Endothelial cell (in vitro differentiated cells): ENCODE measurements at places on chromosomes 16 and 17. TPM values are rescaled to one million over a fixed set of nuclear protein-coding genes. Genes with fewer than 3 reads are reported as not detected.

GRCh38 chr17:32259586-32259985 lies 6.0 kb upstream of the RHBDL3 start:
- H3K27ac ChIP-seq = no peak overlapping the region
- peaks cover 9% of the 10 kb centered on the region for H3K4me1 ChIP-seq

DNA sequence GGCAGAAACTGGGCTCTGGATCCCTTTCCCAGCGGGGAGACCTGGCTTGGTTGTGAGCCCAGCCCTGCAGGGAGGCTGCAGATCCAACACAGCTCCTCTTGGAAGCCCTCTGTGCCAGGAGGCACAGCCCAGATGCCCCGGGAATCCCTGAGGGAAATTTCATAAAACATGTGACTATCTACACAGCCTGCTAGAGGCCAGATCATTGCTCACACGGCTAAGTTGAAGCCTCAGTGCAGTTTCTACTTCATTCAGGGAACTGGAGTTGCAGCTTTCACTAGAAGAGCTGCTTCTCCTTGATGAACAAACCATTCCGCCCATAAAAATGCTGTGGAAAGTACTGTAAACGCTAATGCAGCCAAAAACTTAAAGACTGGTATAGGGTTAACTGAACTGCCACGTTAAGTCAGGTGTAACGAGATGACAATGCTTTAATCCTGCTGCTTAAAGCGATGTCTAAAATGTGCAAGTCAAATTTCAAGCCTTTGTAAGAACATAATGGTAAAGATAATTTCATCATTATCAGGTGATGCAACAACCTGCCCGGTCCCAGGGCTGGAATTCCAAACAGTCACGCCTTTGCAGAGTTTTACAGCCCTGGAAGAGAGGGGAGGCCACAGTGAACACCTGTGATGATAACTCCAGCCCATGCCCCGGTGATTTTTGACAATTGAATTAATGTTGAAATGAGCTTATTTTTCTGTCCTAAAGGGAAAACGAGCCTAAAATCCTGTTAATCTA lies 172.5 kb downstream of the ZFHX3 start:
- H3K36me3 ChIP-seq = peaks cover 17% of the 10 kb centered on the region
- H3K27me3 ChIP-seq = peaks cover 2% of the 10 kb centered on the region
- peaks cover 11% of the 10 kb centered on the region for H3K4me1 ChIP-seq
- no peak for DNase-seq
- no peak overlapping the region for H3K4me3 ChIP-seq
- no peak overlapping the region for H3K27ac ChIP-seq

DNA sequence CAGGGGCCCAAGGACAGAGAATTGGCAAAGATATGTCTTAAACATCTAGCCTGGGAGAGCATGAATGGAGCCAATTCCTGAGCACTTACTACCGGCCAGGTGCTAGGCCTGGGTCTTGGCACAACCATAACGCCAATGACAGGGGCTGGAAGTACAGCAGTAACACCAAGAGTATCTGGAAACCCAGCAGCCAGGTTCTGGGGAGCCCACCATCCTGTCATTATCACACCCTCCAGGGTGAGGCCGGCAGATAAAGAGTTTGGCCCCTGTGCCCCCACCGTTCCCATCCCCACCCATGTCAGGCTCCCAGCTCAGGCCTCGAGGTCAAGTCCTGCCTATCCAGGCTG lies 508 bp upstream of the TMC8 start:
- peak overlapping the region; percentile 48 for H3K27ac ChIP-seq
- H3K4me3 ChIP-seq = no peak overlapping the region
- H3K36me3 ChIP-seq = peaks cover 9% of the 10 kb centered on the region
- no peak for DNase-seq
- peaks cover 6% of the 10 kb centered on the region for H3K27me3 ChIP-seq

DNA sequence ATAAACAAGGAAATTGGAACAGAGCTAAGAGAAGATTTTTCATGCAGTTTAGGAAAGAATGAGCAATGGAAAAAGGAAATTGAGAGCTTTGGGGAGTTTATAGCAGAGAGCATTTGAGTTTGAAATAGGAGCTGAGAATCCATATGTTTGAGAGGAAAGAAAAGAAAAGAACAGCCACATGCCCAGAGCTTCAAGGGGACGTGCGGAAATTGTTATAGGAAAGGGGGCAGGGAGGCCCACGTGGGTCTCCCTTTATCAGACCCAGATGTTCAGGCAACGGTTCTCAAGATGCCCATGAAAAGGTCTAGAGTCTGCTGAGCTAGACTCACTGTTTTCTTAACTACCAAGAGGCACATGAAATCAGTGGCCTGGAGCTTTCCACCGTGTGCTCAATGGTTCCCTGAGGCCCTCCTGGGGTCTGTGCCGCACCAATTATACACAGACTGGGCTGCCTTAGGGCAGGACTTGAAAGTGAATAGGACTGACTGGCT lies 31.2 kb downstream of the CHD9 start:
- H3K4me1 ChIP-seq = peaks cover 29% of the 10 kb centered on the region
- no peak overlapping the region for H3K27ac ChIP-seq
- no peak overlapping the region for H3K4me3 ChIP-seq

DNA sequence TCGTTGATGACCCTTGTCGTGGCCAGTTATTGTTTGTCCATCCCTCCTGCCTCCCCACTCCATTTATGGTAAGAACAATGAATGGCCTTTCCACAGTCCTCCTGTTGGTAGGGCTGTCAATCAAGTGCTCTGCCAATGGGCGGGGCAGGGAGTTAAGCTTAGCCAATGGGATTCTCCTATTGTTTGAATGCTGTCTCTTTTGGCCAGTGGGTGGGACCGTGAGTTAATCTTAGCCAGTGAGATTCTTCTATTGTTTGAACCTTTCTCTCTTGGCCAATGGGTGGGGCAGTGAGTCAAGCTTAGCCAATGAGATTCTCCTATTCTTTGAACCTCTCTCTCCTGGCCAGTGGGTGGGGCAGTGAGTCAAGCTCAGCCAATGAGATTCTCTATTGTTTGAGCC lies 85.4 kb downstream of the IRX3 start:
- H3K27ac ChIP-seq = no peak overlapping the region
- peaks cover 4% of the 10 kb centered on the region for H3K27me3 ChIP-seq
- H3K4me3 ChIP-seq = no peak overlapping the region
- DNase-seq = no peak

DNA sequence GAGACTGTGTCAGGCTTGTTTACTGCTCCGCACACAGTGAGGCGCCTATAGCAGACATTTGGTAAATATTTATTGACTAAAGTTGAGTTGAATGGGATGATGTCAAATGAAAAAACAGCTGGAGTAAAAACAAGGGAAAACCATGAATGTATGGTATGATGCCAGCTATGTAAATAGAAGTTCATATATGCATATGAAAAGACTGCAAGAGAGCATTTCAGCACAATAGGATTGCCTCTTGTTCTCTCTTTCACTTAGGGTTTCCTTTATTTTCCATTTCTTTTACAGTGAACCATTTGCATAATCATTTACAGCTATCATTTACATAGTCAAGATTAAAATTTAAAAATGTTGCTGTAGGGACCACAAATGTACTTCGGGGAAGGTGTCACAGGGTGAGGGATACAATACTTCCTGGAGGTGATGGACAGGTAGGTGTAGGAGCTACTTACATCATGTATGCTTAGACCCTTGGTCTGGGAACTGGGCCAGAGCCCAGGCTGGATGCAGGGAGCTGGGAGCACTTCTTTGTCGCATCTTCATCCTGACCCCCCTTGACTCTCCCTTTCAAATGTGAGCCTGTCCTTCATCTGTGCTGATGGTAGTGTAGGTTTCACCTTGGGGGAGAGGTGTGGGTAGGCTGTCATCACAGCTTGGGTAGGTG lies 113.3 kb downstream of the UTP18 start:
- peaks cover 5% of the 10 kb centered on the region for H3K27me3 ChIP-seq
- H3K4me3 ChIP-seq = no peak overlapping the region
- H3K36me3 ChIP-seq = no peaks in the 10 kb centered on the region
- no peak overlapping the region for H3K27ac ChIP-seq
- DNase-seq = no peak

DNA sequence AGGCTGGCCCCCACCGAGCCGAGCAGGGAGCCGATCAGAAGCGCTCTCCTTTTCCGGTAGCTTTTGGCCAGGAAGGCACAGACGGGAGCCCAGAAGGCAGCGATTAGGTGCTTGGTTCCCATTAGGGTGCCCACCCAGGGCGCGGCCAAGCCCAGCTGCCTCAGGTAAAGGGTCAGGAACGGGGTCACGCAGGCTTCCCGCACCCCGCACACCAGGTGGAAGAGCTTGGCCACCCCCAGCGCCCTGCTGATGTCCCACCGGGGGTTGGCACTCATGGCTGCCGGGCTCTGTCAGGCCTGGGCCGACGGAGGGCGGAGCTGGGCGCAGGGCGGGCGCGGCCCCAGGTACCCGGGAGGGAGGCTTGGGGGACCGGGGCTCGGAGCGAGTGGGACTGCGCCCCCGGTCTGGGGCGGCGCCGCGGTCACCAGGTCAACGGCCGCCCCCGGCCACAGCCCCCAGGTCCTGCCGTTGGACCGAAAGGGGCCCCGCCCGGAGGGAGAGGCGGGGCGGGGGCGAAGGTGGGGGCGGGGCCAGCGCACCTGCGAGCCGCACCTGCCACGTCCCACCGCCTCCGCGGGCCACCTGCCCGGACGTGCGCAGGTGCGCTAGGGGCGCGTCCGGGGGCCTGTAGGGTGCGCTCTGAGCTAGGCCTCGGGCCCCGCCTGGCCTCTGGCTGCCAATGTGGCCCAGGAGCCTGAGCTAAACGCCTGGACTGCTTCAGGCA lies at the start of gene MFSD6L:
Gene MFSD6L, minus strand, starts transcription at position 520 of the 724 bp plus-strand sequence. Its CDS starts 245 bp downstream, at position 275.
- peaks cover 11% of the 10 kb centered on the region for H3K4me1 ChIP-seq
- peak within 1 kb of the TSS; percentile 37 for H3K4me3 ChIP-seq
- H3K36me3 ChIP-seq = no peaks in the 10 kb centered on the region
- DNase-seq = no peak
- H3K27ac ChIP-seq = no peak within 1 kb of the TSS

DNA sequence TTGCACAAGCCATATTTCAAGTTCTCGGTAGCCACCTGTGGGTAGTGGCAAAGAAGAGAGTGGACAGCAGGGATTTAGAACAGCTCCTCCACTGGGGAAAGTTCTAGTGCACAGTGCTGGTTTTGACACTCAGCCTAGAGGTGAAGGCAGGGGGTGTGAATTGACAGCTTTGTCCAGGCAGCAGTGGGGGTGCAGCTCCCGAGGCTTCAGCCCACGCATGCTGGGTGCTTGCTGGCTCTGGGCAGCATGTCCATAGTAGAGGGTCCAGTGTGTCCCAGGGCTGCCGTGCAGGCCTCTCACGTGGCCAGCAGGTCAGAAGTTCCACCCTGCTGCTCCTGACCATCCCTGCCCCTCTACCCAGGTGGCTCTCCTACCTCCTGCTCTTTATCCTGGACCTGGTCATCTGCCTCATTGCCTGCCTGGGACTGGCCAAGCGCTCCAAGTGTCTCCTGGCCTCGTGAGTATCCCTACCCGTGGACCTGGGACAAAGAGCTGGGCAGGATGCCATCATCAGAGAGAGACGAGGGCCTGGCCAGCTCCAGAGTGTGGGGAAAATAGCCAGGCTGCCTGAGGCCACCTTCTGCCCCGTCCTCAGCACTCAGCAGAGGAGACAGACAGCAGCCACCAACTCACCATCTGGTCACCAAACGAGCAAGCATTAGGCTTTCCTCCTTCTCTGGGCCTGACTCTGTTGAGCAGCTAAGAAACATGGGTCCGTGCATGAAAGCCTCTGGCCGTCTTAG lies 29.8 kb downstream of the TTYH2 start:
- no peak overlapping the region for H3K27ac ChIP-seq
- DNase-seq = no peak
- H3K4me1 ChIP-seq = peaks cover 5% of the 10 kb centered on the region
- peaks cover 8% of the 10 kb centered on the region for H3K27me3 ChIP-seq

- H3K4me1 ChIP-seq = no peaks in the 10 kb centered on the region
- no peak overlapping the region for H3K4me3 ChIP-seq
- H3K36me3 ChIP-seq = no peaks in the 10 kb centered on the region
- DNase-seq = no peak
- peaks cover 7% of the 10 kb centered on the region for H3K27me3 ChIP-seq
These were observed 44.9 kb upstream of the RASD1 start for GRCh38 chr17:17540935-17541639.

DNA sequence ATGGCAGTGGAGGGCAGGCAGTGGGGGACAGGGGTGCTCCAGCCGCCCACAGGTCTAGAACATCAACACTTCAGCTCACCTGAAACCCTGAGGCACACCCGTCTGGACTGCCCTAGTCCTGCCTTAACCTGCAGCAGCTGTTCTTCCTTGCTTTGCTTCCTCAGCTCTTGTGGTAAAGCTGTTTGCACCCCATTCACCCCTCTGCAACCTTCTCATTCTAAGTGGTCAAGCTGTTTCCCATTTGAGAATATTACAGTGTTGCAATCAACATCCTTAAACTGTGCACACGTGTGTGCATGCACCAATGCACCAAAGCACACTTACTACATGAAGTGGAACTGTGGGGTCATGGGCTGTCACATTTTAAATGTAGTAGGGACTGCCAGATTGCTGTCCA lies 32.4 kb downstream of the SCNN1B start:
- H3K4me3 ChIP-seq = no peak overlapping the region
- H3K36me3 ChIP-seq = no peaks in the 10 kb centered on the region
- no peak overlapping the region for H3K27ac ChIP-seq

DNA sequence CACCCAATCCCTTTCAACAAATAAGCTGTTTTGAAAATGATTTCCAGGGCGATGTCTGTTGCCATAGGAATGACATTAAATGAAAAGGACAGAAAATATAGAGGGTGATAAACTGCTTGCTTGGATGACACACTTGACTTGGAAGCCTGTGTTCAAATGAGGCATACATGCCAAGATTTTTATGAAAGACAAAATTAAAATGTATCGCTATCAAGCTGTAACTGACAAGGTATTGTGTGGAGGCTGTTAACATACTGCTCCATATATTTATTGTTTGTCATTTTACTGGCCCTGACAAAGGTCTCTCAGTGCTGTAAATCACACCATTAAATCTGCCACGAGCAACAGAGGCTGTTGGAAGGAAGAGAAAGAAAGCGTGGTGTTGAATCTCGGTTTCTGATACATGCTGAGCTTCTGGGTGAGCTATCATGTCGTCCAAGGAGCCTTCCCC lies 456.2 kb upstream of the SALL1 start:
- no peak overlapping the region for H3K27ac ChIP-seq
- H3K36me3 ChIP-seq = no peaks in the 10 kb centered on the region
- no peaks in the 10 kb centered on the region for H3K27me3 ChIP-seq
- H3K4me3 ChIP-seq = no peak overlapping the region
- DNase-seq = no peak

- H3K4me1 ChIP-seq = peaks cover 13% of the 10 kb centered on the region
- no peaks in the 10 kb centered on the region for H3K36me3 ChIP-seq
- no peak overlapping the region for H3K4me3 ChIP-seq
- H3K27ac ChIP-seq = peak overlapping the region; percentile 57
These were observed 220.6 kb downstream of the NTN1 start for GRCh38 chr17:9241774-9242496.

- DNase-seq = peak; percentile 51
- H3K4me1 ChIP-seq = peaks cover 17% of the 10 kb centered on the region
- peak overlapping the region; percentile 98 for H3K4me3 ChIP-seq
These were observed 761 bp downstream of the GAN start for GRCh38 chr16:81315271-81316175.

- no peak overlapping the region for H3K4me3 ChIP-seq
- no peak for DNase-seq
- no peaks in the 10 kb centered on the region for H3K36me3 ChIP-seq
- peaks cover 11% of the 10 kb centered on the region for H3K4me1 ChIP-seq
- peaks cover 10% of the 10 kb centered on the region for H3K27me3 ChIP-seq
These were observed 4.3 kb downstream of the CTRL start for GRCh38 chr16:67927131-67927941.

- H3K27me3 ChIP-seq = no peaks in the 10 kb centered on the region
- H3K4me3 ChIP-seq = no peak overlapping the region
- no peaks in the 10 kb centered on the region for H3K36me3 ChIP-seq
- DNase-seq = no peak
- H3K4me1 ChIP-seq = no peaks in the 10 kb centered on the region
These were observed 373.5 kb downstream of the KCNJ2 start for GRCh38 chr17:70542876-70543275.

Gene CA10
- total RNA-seq = not detected

Gene SEPTIN12
- total RNA-seq = 11.5 TPM

Gene CCL5
- not detected for total RNA-seq

Gene KRTAP17-1
- total RNA-seq = not detected

Gene ZFP1
- 12.0 TPM for total RNA-seq

Gene HIGD1B
- total RNA-seq = not detected

Gene RNU2-1
- total RNA-seq = 10,056 TPM

Gene DHRS7C
- total RNA-seq = 0.31 TPM
